A549 (cell line): ENCODE measurements at places on chromosomes 13 and 19. TPM values are rescaled to one million over a fixed set of nuclear protein-coding genes. Genes with fewer than 3 reads are reported as not detected.

DNA sequence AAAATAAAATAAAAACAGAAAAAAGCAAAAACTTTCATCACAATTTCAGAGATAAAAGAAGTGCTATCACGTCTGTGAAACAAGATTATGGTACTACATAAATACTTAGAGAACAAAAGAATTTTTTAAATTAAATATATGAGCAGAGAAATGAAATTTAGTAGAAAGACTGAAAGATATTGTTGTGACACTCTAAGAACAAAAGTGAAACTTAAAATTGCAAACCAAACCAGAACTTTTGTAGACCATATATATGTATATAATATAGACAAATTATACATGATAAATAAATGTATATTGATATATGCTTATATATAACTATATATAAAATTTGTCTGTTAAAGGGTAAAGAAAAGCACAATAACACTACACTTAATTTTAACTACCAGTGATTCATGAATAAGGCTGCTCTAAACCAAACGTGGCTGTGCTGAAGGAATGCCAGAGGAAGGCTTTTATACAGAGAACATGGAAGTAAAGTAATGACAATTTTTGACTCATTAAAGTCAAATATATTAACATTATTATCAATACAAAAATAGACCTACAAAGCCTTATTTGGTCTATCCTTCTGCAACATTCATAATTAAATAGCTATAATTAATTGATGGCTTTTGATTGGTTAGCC lies 1516.7 kb upstream of the PCDH20 start:
- no peak for DNase-seq

DNA sequence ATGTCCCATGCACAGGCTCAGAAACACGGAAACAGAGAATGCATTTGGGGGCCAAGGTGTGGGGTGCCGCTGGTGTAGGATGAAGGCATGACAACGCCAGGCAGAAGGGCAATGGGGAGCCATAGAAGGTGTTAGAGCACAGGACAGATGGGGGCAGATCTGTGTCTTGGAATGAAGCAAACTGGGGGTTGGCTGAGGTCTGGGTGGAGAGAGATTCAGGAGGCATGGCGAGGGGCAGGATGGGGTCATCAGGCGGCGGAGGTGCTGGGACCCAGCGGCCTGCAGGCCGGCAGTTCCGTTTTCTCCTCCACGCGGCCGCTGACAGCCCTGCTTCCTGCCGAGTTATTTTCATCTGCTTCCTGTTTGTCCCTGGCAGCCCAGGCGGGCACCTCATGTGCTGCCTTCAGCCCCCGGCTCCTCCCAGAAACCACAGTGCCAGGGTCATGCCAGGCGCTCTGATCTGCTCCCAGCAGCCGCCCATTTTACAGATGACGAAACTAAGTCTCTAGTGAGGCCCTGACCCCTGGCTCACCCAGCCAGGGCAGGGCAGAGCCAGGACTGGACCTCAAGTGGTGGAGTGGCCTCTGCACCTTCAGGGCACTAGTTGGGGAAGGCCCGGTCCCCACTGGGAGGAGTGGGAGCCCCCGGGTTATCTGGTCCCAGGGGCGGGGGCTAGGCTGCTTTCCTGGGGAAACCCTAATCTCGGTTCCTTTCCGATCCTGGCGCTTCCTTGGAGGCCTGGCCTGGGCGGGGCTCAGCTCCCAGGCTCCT lies 2.2 kb downstream of the ARHGAP45 start:
- no peak for DNase-seq

- DNase-seq: no peak
These were observed 28.5 kb downstream of the SKA3 start for GRCh38 chr13:21147827-21148226.

CACNA1A gene
- polyA plus RNA-seq: 0.13 to 0.27 TPM (median 0.26 TPM) in 3 replicates
